NCI-H510A treated with DMSO at 0.1 percent for 48 hours (cell line): ENCODE measurements at places on chromosomes 12 and 14.

- no peak for DNase-seq
Observed at GRCh38 chr14:59428581-59429012, 36.6 kb downstream of the GPR135 start.

GRCh38 chr14:105865904-105866840 is 339.8 kb downstream of the TMEM121 start:
- no peak for DNase-seq

DNA sequence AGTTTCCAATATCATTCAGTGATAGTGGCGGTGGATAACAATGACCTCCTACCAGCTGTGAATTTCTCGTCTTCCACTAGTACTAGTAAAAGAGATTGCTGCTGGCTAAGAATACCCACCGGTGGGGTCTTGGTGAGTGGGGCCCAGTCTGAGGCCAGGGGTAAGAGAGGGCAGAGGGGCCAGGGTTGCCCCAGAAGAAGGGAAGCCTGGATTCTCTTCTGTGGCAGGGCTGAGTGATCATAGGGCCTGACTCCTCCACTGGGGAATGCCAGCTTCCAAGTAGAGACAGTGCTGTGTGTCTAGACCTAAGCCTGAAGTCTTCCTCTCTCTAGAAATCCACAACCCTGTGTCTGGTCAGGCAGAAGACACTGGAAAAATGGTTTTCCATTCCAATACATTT is 5.8 kb upstream of the TMEM63C start:
- no peak for DNase-seq

- no peak for DNase-seq
Observed at GRCh38 chr12:85836197-85837090, at the start of gene RASSF9. Gene RASSF9, minus strand, starts transcription at chr12:85836409. Its CDS starts 208 bp downstream, at chr12:85836201.

DNA sequence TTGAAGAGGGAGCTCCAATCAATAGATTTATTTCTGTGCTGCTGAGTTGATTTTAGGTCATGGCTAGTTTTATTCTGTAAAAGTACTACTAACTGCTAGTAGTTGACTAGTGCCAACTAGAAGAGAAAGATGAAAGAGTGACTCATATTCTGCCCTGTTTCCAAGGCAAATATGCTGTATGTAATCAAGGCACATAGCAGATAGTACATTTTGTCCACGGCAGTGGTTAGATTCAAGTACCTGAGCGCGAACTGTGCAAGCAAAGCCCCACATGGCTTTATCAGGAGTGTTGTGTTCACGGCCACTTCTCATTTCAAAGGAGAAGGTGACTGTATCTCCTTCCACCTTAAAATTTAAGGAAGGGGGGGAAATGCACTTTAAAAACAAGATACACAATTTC is 126.8 kb downstream of the TRAFD1 start:
- no peak for DNase-seq
